ENCODE measurements at places on chromosomes 3 and 15.

- peak; percentile 42 for DNase-seq
Measured at GRCh38 chr3:50008931-50009330, 69.0 kb downstream of the RBM6 start.

- DNase-seq, result no peak
Measured at GRCh38 chr15:75436881-75437280, 14.6 kb downstream of the SIN3A start.

GRCh38 chr3:139447486-139447885 lies 28.8 kb downstream of the RBP2 start:
- no peak for DNase-seq

- peak; percentile 63 for DNase-seq
Measured at GRCh38 chr3:111246967-111247760, 175.5 kb downstream of the NECTIN3 start.

- DNase-seq, result no peak
Measured at GRCh38 chr3:50385754-50386153, 26.4 kb upstream of the TMEM115 start.

GRCh38 chr3:117531078-117531767 lies 821.6 kb downstream of the TUSC7 start:
- no peak for DNase-seq

- DNase-seq, result peak; percentile 38
Measured at GRCh38 chr3:8492744-8493511, 8.7 kb upstream of the LMCD1 start.

GRCh38 chr15:98956796-98957553 lies 50.6 kb downstream of the PGPEP1L start:
- DNase-seq, result no peak

DNA sequence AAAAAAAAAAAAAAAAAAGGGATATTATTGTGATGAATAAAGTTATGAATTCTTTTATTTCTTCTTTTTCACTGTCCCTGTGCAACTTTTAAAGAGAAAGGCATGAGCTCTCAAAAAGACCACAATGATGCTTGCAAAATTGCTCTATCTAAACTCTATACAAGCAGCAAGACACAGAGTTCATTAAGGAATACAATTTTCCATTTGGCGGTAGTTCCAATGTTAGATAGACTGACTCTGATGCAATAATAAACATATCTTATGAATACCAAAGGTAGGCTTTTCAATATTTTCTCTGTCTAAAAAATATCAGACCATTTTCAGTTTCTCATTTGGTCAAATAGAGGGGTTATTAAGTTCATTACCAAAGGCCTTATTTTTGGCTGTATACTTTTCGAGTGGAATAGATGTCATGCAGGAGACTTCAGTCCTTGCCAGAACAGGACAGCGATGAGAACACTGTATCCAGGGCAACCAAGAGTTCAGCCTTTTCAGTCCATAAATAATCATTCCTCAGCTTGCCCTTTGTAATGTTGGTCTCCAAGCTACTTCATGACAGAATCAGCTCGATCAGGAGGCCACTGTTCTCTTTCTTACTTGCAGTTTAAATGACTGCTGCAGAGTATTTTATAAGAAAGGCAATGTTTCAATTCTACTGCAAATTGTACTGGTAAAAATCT lies 162.9 kb upstream of the FAM3D start:
- no peak for DNase-seq

GRCh38 chr3:158160958-158161357 lies 51.1 kb downstream of the RSRC1 start:
- peak; percentile 76 for DNase-seq

- no peak for DNase-seq
Measured at GRCh38 chr3:31565288-31565687, 32.6 kb downstream of the STT3B start.

- no peak for DNase-seq
Measured at GRCh38 chr3:59978979-59979378, 929.2 kb upstream of the CFAP20DC start.

DNA sequence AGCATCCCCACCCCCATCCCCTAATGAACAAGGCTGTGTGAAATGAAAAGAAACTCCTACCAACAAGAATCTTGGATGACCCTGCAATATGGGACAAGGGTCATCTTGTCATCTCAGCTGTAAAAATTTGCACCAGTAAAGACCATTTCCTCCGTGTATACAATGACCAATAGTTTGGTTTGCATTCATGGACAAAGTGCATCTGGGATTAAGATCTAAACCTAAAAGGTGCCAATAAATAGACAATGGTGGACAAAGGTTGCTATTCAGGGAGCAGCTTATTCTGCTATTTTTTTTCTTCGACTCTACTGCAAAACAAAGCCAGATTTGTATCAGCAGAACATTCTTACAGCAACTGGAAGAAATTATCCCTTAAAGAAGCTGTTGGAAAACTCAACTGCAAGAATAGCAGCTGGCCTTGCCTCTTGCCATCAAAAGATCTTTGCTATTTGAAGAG lies 8.0 kb downstream of the MGLL start:
- DNase-seq, result no peak

GRCh38 chr3:197331131-197331530 lies 32.7 kb upstream of the DLG1 start:
- DNase-seq, result peak; percentile 40

DNA sequence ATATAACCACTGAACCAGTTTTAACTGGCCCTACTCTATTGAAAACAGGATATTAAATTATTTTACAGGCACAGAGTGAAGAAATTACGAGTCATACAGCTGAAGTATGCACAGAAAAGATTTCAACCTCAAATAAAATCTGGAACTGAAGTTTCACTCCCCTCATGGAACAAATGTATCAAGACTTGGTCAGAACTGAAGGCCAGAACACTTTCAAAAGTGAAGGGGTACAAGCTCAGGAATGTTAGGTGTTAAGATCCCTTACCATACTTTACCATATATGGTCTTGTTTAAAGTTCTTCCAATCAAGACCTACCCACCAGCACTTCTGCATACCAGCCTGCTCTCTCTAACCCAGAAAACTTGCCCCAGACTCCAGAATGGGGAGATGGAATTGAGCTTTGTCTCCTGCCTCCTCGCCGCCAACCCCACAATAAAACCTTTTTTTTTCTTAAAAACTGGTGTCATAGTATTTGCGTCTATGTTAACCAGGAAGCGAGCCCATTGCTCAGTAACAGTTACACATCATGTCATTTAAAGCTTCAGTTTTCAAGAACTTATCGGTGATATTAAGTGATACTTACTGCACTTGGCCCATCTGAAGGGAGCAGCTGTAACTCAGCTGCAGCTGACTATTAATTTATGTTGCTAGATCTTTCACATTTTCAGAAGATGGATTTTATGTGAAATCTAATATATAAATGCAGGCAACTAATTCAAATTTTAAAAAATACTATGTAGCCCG lies 59.9 kb downstream of the OXSM start:
- no peak for DNase-seq

- DNase-seq, result no peak
Measured at GRCh38 chr3:66399529-66400232, 101.1 kb downstream of the LRIG1 start.

GRCh38 chr15:62326460-62327011 lies 161.5 kb upstream of the C2CD4B start:
- no peak for DNase-seq

DNA sequence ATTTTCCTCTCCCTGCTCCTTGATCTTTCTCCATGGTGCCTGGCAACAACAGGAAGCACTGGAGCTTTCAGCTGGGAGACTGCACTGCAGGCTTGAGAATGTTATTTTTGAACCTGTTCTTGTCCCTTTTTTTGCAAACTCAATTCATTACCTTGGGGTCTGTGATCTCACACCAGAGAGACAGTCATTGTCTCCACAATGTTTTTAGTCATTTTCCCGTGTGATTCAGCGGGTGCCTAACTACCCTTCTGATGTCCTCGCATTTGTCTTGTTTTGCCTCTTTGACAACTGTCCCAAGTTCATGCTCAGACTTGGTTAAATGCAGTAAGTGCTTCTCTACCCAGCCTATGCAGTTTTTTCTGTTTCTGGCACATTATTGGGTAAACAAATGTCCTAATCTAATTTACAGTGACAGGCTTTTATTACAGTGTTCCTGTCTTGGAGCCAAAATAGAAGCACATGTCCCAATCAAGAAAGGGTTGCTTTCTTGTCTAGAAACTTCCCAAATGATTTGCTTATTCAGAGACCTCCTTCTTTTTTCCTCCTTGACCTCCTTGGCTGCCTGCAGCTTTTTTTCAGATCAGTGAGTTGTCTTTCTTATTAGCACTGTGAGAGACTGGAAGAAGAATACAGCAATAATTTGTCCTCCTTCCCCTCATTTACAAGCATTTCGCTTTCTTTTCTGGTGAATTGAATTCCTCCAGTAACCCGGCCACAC lies 162.4 kb downstream of the NSUN3 start:
- no peak for DNase-seq

All from AG08395 (cell line).